ENCODE measurements at places on chromosomes 2 and 18.

- DNase-seq: no peak
These were observed 12.6 kb downstream of the GKN1 start for GRCh38 chr2:68987021-68987503.

DNA sequence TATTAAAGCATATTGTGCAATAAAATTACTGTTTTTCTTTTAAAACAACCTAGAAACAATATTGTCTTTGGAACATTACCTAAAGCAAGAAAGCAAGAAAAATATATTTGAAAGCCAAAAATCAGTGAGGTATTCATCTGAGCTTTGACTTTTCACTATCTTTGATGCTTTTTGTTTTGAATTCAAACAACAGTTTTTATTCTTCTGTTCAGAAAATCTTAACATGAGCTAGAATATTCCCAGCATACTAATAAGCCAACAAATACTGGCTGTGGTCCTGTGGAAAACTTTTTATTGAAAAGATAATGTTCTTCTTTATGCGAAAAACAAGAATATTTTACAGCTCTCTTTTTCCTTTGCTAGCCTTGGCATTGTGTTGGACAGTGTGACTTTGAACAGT, 19.8 kb downstream of the FAM171B start:
- no peak for DNase-seq

- DNase-seq: no peak
These were observed 147.8 kb upstream of the SRD5A2 start for GRCh38 chr2:31728406-31729064.

GRCh38 chr2:22221006-22221405, 1097.2 kb downstream of the TDRD15 start:
- DNase-seq: no peak

- no peak for DNase-seq
These were observed 13.2 kb downstream of the PRELID3A start for GRCh38 chr18:12420821-12421421.

DNA sequence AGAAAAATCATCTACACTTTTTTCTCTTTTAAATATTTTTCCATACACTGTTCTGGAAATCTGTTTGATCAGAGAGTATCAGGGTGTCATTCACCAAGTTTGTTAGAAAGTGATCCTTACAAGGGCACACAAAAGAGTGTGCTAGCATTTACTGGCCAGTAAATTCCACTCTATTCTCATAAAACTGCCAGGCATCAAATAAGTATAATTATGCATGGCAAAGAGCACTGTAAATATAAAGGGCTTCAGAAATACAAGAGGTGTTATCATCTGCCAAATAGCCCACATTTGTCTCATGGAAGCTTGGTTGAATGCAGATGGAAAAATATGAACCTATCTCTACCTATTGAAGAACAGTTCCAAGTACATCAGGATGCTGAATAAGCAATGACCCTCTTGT, 847.3 kb upstream of the ACVR2A start:
- no peak for DNase-seq

GRCh38 chr2:200086911-200087310, 131.5 kb downstream of the MAIP1 start:
- DNase-seq: no peak

GRCh38 chr2:53515435-53516332, 251.9 kb upstream of the CHAC2 start:
- no peak for DNase-seq

- DNase-seq: no peak
These were observed 49.7 kb upstream of the MAPRE2 start for GRCh38 chr18:34991561-34991960.

DNA sequence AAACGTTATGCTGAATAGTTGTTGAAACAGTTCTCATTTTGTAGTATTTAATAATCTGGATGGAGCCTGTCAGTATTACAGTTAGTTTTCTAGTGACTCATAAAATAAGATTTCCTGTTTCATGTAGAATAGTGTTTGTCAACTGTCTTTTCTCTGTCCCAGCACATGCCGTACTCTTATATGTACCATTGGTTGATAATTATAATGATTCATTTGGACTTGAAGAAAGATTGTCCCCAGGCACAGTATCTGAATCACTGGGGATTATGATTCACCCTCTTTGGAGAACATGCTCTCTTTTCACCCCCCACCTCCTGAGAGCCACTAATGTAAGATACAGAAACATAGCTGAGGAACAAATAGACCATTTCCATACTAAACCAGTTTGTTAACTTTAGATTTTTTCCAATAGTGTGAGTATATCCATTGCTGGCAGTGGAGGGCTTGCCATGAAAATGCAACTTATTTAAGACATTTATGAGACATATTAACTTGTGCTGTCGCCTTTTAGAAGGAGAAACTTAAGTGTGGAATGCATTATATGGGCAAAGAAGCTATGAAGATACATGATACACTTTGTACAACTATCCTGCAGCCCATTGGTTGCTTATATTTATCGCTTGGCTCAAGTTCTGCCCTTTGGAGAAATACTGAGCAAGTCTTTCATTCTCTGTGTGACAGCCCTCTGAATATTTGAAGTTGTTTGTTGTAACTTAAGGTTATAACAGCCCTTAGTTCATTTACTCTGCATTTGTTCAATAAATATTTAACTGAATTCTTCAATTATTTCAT, 12.4 kb downstream of the COPS8 start:
- no peak for DNase-seq

GRCh38 chr18:75168619-75169018, 40.3 kb downstream of the PTGR3 start:
- no peak for DNase-seq

DNA sequence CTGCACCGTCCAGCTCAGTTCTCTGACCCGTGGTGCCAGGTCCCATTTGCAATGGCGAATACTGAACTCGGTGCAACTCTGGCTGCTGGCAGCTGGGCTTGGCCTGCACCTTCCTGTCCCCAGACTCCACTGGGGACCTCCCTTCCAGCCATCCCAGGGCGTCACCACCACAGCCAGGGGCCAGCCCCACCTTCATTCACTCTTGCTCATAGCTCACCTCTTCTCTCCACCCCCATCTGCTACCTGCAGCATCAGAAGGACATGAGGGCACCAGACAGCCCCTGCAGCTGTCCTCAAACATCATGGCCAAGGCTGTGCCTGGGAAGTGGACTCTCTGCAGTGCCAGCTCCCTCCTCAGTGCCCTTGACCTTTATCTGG, 16.2 kb upstream of the ALPI start:
- no peak for DNase-seq

DNA sequence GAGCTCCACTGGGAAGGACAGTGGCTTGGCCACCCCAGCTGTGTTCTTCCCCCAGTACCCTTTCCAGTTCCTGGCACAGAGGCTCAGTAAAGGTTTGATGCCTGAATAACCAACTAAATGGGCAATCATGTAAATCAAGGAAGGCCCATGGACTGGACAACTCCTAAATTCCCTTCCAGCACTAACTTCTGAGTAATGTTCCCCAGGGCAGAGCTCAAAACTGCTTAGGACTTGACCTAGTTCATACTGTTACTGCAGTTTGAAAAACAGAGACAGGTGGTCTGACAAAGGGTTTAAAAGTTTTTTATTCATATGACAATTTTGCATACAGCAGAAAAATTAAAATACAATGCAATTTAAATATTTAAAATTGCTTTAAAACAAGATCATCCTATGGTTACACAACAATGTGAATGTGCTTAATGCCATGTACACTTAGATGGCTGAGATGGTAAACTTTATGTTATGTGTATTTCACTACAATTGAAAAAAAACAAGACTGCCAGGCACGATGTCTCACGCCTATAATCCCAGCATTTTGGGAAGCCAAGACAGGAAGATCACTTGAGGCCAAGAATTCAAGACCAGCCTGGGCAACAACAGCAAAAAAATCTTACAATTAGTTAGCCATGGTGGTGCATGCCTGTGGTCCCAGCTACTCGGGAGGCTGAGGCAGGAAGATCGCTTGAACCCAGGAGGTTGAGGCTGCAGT, 26.2 kb downstream of the PCBP1 start:
- no peak for DNase-seq

DNA sequence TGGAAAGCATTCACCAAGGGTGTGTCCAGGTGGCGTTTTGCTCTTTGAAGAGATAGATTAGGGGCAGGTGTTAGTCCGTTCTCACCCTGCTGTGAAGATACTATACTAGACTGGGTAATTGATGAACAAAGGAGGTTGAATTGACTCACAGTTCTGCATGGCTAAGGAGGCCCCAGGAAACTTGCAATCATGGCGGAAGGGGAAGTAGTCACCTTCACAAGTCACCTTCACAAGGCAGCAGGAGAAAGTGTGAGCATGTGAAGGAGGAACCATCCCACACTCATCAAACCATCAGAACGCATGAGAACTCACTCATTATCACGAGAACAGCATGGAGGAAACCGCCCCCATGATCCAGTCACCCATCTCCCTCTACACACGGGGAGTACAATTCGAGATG, 135.7 kb upstream of the NFATC1 start:
- no peak for DNase-seq

- DNase-seq: no peak
These were observed 117.3 kb downstream of the THADA start for GRCh38 chr2:43478412-43479086.

GRCh38 chr2:133139847-133140533, 428.3 kb downstream of the NCKAP5 start:
- DNase-seq: no peak

GRCh38 chr2:102796337-102796736, 34.5 kb downstream of the TMEM182 start:
- DNase-seq: no peak

DNA sequence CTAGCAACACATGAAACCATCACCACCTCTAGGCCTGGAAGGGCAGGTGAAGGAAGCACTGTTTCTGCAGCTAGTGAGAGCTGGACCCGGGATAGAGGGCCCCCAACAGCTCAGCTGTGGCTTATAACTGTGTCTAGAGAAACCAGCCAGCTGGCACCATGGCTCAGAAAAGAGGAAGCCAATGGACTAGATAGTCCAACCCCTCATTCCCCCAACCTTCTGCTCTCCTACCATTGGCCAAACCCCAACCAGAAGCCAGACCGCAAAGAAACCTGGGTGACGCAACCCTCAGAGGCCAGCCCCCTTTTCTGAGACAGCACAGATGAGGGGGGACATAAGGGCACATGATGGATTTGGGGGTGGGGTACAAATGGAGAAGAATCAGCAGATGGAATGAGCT, 24.3 kb downstream of the SMYD1 start:
- DNase-seq: no peak

- DNase-seq: no peak
These were observed 57.4 kb downstream of the KCNE4 start for GRCh38 chr2:223109341-223109740.

- no peak for DNase-seq
These were observed 8.2 kb downstream of the BCL2 start for GRCh38 chr18:63311118-63312018.

DNA sequence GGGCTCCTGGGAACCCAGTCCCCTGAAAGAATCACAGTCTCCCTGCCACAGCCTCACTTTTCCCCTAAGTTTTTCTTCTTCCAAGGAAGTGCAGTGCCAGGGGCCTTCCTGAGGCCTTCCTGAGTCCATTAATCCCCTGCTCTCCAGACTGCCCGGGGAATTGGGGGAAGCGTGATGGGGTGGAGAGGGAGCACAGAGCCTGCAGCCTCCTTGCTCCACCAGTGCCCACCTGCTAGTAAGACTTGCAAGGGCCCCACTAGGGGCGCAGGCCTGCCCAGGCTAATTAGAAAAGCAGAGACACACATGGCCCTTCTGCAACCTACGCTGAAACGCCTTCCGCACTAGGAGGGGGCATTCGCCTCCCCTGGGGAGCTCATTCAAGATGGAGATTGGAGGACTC, 110.6 kb downstream of the MRO start:
- no peak for DNase-seq

- no peak for DNase-seq
These were observed 283.7 kb upstream of the POU3F3 start for GRCh38 chr2:104570259-104570658.
